Astrocyte (in vitro differentiated cells and primary cell): ENCODE measurements at places on chromosomes 1 and 21.

DNA sequence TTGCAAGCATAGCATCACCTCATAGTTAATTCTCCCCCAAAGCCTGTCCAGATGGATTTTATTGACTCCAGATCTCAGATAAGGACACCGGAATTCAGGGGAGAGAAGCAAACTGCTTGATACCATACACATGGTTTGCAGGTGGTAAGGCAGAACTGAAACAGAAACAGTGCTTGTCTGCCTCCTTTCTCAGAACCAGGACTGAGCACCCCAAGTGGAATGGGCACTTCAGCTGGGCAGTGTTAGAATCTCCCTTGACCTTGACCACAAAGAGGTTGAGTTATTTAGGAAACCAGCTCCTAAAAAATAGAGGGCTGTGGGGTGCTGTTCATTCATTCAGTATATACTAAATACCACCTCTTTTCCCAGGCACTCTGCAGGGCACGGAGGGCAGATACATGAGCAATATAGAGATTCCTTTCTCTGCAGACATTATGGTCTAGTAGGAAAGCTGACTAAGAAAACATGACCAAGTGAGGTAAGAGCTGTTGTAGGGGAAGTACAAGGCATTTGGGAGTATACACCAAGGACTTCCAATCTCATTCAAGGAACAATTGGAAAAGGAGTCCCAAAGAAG, 185.2 kb downstream of the C1orf94 start:
- DNase-seq, result no peak

DNA sequence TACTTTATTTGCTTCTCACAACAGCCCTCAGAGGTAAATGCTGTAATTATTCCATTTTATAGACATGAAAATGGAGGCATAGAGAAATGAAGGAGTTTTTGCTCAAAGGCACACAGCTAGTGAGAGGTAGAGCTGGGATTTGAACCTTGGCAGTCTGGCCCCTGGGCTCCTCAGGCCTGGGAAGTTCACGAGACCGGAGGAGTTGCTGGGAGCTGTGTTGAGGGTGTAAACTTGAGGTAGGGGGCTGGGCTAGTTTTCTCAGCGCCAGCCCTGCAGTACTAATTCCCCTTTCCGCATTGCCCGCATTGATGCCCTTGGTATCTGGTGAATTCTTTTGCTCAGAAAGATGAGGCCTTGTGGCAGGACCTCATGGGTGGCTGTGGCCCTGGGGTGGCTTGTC, 73.3 kb downstream of the PTPRU start:
- no peak for DNase-seq

GRCh38 chr1:168407832-168408538, 127.3 kb downstream of the TBX19 start:
- no peak for DNase-seq

DNA sequence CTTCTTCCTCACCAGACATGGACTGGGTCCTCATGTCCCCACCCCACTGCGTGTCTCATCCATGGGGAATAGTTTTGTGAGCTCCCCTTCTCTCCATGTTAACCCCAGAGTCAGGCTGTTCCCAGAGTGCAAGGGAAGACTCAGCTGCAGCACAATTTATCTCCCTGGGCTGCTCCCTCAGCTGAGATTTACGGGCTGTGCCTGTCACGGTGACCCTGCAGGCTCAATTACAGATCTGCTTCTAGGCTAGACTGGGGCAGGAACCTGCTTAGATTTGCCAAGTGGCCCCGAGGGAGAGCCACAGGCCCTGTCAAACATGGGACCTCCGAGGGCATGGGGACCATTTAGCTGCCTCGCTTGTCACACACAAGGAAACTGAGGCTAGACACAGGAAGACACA, 37.8 kb downstream of the CDCP2 start:
- DNase-seq, result no peak

DNA sequence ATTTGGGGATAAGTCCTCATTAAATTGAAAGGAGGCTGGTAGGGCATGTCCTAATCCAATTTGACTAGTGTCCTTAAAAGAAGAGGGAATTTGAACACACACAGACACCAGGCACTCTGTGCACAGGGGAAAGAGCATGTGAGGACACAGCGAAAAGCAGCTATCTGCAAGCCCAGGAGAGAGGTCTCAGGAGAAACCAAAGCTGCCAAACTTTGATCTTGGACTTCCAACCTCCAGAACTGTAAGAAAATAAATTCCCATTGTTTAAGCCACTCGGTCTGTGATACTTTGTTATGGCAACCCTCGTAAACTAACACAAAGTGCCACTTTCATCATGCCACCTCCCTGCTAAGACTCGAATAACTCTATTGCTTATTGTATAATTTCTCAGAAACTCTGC, 13.8 kb downstream of the PLA2G4A start:
- DNase-seq, result no peak
